ENCODE measurements at places on chromosomes 12 and 14.

DNA sequence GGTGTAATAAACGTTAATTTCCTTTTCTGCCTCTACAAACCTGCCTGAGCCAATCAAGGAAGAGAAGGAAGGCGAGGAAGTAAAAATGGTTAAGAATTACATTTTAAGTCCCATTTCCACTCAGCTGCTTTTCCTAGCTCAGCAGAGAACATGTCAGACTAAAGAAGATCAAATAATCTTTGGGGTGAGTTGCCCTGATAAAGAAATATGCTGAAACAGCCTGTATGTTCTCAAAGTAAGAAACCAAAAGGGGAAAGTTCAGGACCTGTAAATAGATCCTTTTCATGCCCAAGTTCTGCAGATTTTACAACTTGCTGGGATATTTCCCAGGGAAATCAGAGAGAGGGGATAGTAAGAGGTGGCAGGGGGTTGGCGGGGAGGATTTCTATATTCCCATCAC lies 55.5 kb downstream of the PHLDA1 start:
- no peak for DNase-seq

DNA sequence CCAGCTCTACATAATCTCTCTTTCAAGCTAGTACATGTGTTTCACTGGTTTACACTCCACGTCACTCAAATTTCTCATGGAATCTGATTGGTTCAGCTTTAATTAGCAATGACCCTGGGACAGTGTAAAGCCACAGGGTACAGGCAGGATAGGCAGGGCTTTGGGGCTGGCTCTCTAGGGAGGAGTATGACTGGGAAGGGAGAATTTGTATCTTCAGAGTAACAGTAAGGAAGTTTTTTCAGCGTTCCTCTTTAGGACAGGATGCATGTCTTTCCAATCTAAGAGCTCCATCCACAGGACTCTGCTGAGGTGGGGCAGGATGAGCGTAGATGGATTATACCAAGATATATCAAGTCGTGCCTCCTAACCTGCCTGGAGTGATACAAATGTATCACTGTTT lies 112.0 kb upstream of the CLEC14A start:
- no peak for DNase-seq

DNA sequence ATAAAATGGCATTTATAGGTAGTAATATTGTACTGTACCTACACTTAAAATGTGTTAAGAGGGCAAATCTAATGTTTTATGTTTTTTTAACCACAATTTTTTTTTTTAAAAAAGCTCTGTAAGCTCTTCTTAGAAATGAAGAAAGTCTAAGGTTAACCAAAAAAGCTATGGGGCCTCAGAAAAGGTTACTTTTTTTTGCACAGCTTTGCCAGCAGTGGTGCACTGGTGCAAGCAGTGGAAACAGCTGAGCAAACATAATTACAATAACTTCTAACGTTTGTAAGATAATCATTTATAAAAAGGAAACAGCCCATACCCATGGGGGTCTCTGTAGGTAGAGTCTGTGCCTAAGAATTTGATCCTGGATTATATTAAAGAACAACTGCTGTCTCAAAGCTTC lies 85.1 kb upstream of the NID2 start:
- no peak for DNase-seq

GRCh38 chr12:17204289-17205054 lies 598.5 kb upstream of the LMO3 start:
- no peak for DNase-seq

DNA sequence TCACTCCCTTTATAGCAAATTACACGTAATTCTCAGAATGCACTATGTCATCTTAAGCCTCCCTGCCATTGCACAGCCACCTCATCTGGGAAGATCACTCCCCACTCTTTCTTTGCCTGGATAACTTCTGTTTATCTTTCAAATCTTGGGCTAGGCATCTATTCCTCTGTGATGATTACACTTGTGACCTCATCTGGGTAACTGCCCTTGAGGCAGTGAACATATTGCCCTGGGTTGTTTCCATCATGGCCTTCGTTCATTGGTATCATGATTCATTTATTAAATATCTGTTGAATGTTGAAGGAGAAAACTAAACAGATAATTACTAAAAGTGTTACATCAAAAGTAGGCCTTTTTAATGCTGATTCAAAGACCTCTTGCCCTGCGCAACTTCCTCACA lies 26.2 kb upstream of the PDE3A start:
- no peak for DNase-seq

DNA sequence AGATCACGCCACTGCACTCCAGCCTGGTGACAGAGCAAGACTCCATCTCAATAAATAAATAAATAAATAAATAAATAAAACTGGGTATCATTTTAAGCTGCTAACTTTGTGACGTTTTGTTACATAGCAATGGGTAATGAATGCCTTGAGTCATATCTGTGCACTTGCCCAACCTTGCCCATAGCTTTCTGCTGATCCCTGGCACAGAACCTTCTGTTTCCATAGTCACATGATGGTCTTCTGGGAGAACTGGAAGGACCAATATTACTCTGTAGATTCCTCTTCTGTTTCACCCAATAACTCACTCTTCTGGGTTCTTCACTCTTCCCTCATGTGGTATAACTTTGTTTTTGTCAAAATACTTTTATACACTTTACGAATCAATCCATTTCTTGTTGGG lies 140.8 kb downstream of the SCARB1 start:
- no peak for DNase-seq

DNA sequence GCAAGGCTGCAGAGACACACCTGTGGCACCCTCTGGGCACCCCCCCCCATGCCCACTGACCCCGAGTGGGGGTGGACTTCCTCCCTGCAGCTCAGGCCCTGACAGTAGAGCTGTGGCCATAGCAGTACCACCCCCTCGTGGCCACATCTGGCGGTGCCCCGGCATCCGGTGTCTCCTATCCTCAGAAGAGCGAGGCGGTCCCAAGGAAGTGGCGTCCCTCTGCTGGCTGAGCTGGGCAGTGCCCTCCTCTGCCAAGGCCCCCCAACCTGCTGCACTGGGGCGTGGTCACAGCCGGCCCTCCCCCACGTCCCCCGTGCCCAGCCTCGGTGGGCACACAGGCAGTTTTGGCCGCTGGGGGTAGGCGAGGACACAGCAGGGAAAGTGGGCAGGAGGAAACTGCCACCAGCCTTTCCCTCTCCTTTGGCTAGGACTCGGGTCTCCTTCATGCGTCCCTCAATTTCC lies 6.0 kb upstream of the SLC6A12 start:
- no peak for DNase-seq
